ENCODE measurements at places on chromosomes 13 and 19.

GRCh38 chr13:42395086-42395821 is 123.3 kb downstream of the AKAP11 start:
- peak; percentile 79 for DNase-seq

- no peak for DNase-seq
Measured at GRCh38 chr13:109773276-109773675, 13.1 kb downstream of the IRS2 start.

DNA sequence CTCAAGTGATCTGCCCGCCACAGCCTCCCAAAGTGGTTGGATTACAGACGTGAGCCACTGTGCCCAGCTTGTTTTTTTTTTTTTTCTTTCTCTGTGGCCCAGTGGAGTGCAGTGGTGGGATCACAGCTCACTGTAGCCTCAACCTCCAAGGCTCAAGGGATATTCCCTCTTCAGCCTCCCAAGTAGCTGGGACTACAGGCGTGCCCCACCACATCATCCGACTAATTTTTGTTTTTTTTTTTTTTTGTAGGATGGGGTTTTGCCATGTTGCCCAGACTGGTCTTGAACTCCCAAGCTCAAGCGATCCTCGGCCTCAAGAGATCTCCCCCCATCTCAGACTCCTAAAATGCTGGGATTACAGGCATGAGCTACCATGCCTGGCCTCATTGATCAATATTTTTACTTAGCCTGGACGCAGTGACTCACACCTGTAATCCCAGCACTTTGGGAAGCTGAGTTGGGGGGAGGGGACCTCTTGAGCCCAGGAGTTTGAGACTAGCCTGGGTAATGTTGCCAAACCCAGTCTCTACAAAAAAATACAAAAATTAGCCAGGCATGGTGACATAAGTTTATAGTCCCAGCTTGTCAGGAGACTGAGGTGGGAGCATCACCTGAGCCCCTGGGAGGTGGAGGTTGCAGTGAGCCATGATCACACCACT is 1.7 kb downstream of the SAE1 start:
- no peak for DNase-seq

GRCh38 chr19:29967623-29968022 is 25.6 kb downstream of the URI1 start:
- no peak for DNase-seq
